ENCODE measurements at places on chromosomes 4 and X. TPM values are rescaled to one million over a fixed set of nuclear protein-coding genes. Genes with fewer than 3 reads are reported as not detected.

The TEX13D gene
- total RNA-seq, result not detected

The CXorf38 gene
- 23.2 TPM for total RNA-seq

The MAGEC2 gene
- not detected for total RNA-seq

The BANK1 gene
- 0.96 TPM for total RNA-seq

The GALNTL6 gene
- total RNA-seq, result 0.13 TPM

The WDFY3 gene
- 54.4 TPM for total RNA-seq

The SLC10A3 gene
- 37.9 TPM for total RNA-seq

The CWH43 gene
- total RNA-seq, result 1.3 TPM

The ADRA2C gene
- 2.8 TPM for total RNA-seq

The MAGEB18 gene
- total RNA-seq, result not detected

The GPRASP3 gene
- 9.5 TPM for total RNA-seq

The ETNPPL gene
- 0.04 TPM for total RNA-seq

Measured in kidney epithelial cell (primary cell).